Stimulated activated CD4-positive, alpha-beta T cell treated with anti-CD3 and anti-CD28 coated beads, Interleukin-12 subunit alpha, Interleukin-12 subunit beta, amount 100 ng/mL, for 48 hours (primary cell): ENCODE measurements at places on chromosomes 1 and 21.

DNA sequence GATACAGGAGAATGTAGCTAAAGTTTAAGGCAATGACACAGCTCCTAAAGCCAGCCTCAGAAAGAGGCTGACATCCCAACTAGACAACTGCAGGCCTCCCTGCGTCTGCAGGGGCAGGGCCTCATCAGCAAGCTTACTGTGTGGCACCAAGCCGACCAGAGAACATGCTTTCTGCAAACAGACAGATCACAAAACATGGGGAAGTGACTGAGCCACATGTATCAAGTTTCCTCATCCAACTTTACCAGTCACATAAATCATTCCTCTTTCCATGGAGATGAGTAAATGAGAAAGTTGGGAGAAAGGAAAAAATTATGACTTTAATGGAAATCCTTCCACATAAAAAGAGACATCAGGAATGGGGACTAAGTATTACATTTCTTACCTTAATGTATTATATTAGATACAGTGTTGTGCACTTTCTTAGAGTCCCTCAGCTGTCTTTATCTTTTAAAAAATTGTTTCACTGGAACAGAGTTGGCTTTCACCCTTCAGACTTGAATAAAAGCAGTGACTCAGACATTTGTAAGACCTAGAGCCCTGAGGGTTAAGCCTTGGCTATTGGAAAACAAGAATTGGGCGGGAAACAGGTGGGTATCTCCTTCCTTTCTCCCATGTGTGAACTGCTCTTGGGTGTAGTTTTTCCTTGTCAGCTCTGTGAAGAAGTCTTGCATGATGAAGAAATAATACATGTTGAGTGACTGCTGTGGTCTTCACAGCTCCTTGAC, 305.7 kb upstream of the SNX7 start:
- no peak for DNase-seq

DNA sequence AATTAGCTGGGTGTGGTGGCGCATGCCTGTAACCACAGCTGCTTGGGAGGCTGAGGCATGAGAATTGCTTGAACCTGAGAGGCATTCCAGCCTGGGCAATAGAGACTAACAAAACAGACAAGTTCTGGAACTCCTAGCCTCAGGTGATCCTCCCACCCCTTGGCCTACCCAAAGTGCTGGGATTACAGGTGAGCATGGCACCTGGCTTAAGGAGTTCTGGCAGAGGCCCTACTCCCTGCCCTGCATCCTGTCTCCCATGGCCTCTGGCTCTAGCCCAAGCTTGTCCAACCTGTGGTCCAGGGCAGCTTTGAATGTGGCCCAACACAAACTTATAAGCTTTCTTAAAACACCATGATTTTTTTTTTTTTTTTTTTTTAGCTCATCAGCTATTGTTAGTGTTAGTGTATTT, 20.4 kb downstream of the TOMM20 start:
- no peak for DNase-seq

- DNase-seq = no peak
Measured at GRCh38 chr21:43741423-43742096, 22.6 kb downstream of the PDXK start.

- no peak for DNase-seq
Measured at GRCh38 chr1:82264802-82265201, 464.1 kb downstream of the ADGRL2 start.

GRCh38 chr1:197677752-197678295, 97.5 kb downstream of the DENND1B start:
- DNase-seq = no peak

DNA sequence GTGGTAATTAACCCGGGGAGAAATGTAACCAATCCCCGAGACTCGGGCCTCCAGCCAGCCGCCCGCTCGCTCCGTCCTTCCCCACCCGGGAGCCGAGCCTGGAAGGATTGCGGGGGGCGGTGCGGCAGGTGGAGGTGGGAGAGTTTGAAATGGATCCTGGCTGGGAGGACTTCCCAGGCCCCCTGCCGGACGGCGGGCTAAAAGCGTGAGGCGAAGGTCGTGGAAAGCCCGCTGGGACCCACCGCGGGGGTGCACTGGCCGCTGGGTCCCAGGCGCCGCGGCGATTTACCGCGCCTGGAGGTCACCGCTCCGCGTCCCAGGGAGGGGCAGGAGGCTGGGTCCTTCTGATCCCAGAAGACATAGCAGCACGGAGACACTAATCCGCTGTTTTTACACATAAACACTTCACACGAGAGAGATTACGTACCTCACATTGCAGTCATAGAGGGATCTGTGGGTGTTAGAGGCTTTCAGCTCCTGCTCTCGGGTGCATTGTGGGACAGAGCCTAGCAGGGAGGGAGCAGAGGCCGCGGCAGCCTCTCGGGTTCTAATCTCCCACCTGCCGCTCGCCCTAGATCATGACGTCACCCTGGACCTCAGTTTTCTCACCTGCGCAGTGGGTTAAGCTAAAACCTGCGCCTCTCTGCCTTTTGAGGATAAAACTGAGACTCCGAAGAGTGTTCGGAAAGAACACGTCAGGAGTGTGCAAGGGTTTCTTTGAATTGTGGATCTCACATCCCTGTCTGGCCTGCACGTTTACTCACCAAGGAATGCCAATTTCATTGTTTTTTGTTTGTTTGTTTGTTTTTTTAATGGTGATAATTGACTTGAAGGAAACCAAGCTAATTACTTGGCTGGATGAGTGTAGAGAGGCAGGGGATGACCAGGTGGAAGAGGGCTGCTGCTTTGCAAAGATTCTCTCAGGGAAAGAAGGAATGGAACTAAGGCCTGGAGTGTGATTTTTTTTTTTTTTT, 17.1 kb upstream of the TMEM9 start:
- peak; percentile 57 for DNase-seq

- DNase-seq = no peak
Measured at GRCh38 chr1:17095141-17095540, 24.1 kb downstream of the PADI2 start.

GRCh38 chr1:112021263-112021662, 31.8 kb upstream of the KCND3 start:
- DNase-seq = no peak
